Adrenal gland (tissue), 19 donors: ENCODE measurements at places on chromosomes 1 and 21.

DNA sequence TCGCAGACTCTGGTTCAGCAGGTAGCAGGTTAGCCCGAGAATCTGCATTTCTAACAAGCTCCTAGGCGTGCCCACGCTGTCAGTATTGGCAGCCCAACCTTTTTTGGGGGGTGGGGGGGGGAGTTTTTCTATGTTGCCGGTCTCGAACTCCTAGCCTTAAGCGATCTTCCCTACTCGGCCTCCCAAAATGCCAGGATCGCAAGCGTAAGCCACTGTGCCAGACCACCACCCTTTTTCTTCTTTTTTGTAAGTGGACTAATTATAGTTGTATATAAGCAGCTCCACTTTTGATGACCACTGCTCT is 480 bp upstream of the MIS18A start:
- no peak for DNase-seq

DNA sequence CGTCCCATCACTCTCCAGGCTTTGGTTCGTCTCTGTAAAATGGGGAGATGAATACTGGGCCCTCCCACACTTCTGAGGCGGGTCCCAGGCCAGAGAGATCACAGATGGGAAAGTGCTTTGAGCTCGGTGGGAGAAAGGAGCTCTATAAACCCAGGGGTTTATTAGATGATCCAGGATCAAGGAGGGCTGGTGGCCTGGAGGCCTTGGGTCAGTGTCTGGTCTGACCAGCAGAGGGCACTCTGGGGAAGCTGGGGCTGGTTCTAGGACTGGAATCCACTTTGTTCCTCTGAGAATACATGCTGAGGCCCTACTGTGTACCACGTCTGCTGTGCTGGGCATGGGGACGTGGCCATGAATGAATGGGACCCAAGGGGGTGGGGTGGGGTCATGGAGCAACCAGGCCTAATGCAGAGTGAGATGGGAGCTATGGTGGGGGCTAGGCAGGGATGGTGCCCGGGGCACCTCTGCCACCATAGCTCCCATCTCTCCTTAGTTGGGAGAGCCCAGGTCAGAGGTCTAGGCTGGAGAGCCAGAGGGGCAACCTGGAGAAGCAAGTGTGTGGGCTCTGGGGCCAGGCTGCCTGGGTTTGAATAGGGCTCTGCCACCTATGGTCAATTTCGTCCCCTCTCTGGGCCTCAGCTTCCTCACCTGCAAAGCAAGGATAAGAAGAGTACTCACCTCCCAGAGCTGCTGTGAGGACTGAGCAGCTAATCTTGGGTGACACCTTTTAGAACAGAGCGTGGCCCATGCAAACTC is 9.0 kb upstream of the FAM131C start:
- peak; percentile 85 for DNase-seq

DNA sequence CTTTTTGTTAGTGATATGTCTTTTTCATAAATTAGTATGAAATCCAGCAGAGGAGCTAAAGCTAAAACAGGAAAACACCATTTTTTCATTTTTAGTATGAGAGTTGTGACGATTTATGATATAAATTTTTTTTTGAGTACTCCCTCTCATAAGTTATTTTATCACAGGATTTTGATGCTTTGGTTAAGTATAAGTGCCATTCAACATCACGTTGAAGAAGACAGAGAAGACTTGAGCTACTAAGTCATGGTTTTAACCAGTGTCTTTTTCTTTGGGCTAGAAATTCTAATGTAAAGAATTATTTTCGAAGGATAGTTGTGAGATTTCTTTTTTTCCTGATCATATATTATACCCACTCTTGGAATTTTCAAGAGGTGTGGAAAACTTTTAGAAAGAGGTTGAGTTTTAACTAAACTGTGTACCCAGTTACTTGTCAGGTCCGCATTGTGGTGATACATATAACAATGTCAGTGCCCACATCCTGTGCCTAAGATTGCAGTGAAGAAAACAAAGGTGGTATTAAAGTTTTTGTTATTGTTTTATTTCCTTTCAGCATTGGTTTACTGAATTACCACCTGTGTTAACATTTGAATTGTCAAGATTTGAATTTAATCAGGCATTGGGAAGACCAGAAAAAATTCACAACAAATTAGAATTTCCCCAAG is 93.8 kb downstream of the USP25 start:
- DNase-seq, result no peak

- DNase-seq, result no peak
Observed at GRCh38 chr1:217569021-217569420, 61.9 kb downstream of the GPATCH2 start.

DNA sequence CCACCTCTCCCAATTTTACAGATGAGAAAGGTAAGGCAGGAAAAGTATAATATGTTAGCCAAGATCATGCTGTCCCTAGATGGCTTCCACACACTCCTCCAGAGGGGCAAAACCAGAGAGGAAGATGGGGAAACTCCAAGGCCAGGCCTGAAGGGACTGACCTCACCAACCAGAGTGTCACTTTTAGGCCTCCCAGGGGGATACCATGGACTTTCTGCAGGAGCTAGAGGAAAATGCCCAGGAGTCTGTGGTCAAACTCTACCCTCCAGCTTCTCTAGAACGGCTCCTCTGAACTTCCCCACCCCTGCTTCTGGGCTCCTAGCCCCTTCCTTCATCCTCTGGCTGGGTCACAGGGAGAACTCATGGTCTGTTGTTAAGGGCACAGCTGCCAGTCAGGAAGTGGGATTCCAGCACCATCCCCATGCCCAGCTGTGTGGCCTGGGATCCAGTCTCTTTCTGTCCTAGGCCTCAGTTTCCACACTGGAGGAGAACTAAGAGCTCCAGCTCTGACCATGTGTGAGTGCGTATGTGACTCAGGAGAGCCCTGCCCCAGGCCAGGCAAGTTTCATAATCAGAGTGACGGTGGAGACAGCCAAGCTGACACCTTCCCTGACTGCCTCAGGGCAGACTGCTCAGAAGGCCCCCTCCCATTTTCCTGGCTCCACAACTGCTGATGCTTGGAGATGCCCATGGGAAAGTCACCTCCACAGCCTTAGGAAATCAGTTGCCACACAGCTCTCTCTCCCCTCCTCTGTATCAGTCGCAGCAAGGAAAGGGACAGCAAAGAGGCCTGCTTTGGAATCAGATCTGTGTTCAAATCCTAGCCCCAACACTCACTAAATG is 1.9 kb downstream of the IGSF8 start:
- DNase-seq, result peak; percentile 61

GRCh38 chr1:30045304-30046090 is 677.9 kb downstream of the MATN1 start:
- DNase-seq, result no peak

- no peak for DNase-seq
Observed at GRCh38 chr21:37877171-37877570, 39.1 kb downstream of the KCNJ6 start.

DNA sequence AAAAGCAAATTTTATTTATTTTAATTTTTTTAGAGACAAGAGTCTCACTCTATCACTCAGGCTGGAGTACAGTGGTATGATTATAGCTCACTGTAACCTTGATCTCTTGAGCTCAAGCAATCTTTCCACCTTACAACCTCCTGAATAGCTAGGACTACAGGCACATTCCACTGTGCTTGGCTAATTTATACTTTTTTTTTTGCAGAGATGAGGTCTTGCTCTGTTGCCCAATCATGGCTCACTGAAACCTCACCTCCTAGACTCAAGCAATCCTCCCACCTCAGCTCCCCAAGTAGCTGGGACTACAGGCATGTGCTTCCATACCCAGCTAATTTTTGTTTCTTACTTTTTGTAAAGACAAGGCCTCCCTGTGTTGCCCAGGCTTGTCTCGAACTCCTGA is 49.5 kb downstream of the DR1 start:
- no peak for DNase-seq

- no peak for DNase-seq
Observed at GRCh38 chr1:239841631-239842030, 250.1 kb upstream of the FMN2 start.

DNA sequence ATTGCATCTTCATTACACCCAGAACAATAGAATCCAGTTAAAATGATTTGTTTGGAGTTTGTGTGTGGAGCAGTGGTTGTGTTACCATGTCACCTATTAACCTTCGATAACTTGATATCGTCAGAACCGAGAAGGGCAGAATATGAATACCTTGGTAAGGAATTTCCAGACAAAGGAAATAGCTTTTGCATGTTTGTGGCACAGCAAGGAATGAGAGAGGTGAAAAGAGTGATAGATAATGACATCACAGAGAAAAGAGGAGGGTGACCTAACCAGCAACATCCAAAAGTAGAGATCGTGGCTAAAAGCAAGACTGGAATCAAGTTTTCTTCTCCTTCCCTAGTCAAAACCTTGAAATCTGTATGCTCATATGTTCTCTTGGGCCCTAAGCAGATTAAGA is 244.6 kb upstream of the NEGR1 start:
- DNase-seq, result no peak

GRCh38 chr1:61370177-61370912 is 288.0 kb downstream of the NFIA start:
- no peak for DNase-seq

GRCh38 chr1:1839311-1839965 is 51.4 kb downstream of the GNB1 start:
- DNase-seq, result no peak

DNA sequence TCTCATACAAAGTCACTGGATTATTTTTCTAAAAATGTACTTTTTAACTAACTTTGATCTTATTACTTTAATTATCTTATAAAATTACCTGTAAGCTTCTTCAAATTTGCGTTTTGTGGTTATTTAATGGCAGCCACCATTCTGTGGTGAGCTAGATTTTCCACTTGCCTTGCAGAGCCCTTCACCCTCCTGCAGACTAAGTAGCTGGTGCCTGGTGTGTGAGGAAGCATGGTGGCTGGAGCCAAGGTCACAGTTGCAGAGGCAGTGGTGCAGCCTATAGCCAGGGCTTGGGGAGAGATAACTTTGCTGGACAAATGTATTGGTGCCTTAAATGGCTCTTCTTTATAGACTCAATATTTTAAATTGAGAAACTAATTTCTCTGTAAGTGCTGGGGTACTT is 11.2 kb upstream of the CD84 start:
- no peak for DNase-seq

DNA sequence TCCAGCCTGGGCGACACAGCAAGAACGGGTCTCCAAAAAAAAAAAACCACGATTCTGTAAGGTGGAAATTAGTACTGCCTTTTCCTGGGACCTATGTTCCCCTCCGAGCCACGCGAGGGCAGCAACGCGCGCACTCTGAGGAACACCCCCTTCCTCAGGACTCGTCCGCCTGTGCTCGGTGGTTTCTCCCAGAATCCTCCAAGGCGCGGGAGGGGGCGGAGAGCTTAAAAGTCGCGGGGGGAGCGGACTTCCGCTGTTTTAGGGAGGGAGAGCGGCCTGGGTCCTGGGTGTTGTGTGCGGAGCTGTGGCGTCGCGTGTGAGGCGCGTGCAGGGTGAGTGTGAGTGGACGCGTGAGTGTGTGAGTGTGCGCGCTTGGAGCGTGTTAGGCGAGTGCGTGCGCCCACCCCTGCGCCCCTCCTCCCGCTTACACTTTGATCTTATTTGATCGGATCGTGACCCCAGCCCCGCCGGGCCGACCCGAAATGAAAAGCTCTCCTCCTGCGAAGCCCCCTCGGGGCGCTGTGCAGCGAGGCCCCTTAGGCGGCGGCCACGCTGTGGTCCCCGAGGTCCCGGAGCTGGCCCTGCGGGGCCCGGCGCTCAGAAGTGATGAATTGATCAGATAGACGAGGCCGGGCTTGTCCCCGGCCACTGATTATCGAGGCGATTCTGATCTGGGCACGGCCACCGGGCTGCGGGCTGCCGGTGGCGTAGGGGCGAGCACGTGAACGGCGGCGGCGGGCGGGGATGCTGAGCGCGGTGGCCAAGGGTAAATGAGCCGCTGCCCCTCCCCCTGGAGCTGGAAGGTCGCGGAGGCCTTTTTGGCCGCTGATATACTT is 9.6 kb downstream of the TMEM167B start:
- peak; percentile 97 for DNase-seq

DNA sequence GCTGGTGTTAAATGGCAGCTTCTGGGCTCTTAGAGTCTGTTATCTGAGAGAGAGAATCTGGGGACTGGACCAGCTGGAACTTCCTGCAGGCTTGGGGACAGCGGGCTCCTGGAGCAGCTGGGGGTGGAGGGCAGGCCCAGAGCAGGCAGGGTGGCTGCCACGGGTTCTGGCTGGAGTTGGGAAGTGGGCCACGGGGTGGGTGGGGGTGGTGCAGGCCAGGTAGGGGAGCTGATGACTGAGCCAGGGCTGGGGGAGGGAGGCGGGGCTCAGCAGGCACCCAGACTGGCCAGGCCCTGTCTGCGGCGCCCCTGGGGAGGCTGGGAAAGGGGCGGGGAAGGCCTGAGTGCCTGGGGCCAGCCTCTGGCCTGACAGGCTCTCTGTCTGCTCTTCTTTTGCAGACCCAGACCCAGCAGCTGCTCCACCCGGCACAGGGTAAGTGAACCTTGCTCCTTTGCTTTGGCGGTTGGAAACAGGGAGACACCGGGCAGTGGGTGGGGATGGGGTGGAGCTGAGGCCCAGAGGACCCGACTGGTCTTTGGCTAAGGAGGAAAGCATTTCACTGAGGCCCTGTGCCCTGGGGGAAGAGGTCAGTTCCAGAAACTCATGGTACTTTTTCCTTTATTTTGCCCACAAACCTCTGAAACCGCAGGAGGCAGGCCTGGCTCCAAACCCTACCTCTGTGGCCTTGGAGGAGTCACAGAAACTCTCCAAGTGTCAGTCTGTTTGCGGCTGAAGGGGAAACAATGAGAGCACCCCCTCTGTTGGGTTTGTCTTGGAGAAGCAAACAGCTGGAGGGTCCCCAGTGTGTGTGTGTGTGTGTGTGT is 48.8 kb downstream of the ARHGEF10L start:
- no peak for DNase-seq

DNA sequence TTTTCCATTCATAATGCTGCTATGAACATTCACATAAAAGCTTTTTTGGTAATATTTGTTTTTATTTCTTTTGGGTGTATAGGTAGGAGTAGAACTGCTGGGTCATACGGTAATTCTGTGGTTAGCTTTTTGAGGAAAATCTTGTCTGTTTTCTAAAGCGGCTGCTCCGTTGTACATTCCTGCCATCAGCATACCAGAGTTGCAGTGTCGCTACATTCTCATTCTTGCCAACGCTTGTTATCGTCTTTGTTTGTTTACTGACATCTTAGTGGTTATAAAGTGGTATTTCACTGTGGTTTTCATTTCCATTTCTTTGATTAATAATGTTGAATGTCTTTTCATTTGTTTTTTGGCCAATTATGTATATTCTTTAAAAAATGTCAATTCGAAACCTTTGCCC is 469.8 kb upstream of the ZP4 start:
- no peak for DNase-seq

GRCh38 chr1:96002969-96003964 is 718.3 kb upstream of the PTBP2 start:
- DNase-seq, result no peak

GRCh38 chr1:232678185-232678886 is 48.4 kb upstream of the SIPA1L2 start:
- no peak for DNase-seq
